ENCODE measurements at places on chromosomes 16 and 17. TPM values are rescaled to one million over a fixed set of nuclear protein-coding genes. Genes with fewer than 3 reads are reported as not detected.

UNC119 gene
- 17.0 TPM for total RNA-seq

GRCh38 chr17:48261297-48261880, 153.8 kb downstream of the SNX11 start:
- DNase-seq: no peak

DNA sequence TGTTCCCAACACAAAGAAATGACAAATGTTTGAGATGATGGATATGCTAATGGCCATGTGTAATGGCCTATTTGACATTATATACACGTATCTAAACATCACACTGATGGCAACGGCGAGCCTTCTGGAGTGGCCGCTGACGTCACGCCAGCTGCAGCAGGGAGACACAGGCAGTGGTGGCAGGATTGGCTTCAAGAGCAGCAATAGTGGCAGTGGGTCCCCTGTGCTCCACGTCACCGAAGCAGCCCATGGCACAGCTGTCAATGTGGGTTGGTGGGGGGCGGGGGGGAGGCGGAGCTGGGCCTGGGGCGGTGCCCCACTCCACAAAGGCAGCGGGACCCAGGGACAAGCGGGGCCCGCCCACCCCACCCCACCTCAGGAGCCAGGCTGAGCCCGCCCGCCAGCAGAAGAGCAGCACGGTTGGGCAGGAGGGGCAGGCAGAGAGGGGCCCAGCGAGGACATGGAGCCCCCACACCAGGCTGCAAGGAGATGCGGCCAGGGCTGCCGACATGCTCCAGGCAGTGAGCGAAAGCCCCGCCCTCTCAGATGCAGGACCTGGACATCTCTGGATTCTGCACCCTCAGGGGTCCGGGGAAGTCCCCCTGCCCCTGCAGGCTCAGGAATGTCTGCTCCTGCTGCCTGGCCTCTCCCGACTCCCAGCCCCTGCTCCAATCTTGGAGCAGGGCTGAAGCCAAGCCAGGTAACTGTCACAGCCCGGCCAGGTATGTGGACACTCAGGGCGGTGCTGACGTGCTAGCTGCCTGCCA, 64.6 kb downstream of the USP32 start:
- peak; percentile 52 for DNase-seq

DNA sequence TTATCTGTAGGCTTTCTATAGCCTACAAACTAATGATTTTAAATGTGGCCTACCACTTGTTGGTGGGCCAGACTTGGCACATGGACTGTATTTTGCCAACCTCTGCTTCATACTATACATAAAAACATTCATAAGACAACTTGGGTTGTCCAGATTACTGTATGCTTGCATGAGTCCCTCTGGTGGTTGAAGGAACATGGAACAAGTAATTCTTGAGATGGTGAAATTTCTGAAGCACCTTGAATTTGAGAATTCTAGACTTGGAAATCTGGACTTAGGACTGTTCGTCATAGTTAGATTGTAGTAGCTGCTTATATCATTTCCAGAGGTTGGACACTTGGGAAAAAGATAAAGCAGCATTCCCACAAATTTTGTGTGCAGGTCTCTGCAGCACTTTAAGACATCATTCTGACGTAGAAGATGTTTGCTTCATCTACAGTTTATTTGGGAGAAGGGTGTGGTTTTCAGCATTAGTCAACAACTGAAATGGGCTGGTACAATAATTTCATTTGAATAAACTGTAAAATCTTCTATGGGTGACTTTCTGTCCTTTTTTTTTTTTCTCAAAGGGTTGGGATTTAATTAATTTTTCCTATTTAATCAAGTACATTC, 31.2 kb downstream of the NFATC3 start:
- DNase-seq: no peak

GRCh38 chr17:81665205-81666091, 957 bp downstream of the OXLD1 start:
- peak; percentile 42 for DNase-seq

SEZ6 gene
- 0.30 TPM for total RNA-seq

GRCh38 chr16:54602666-54603065, 316.1 kb upstream of the IRX3 start:
- DNase-seq: no peak

PHB1 gene
- 83.1 TPM for total RNA-seq

DNA sequence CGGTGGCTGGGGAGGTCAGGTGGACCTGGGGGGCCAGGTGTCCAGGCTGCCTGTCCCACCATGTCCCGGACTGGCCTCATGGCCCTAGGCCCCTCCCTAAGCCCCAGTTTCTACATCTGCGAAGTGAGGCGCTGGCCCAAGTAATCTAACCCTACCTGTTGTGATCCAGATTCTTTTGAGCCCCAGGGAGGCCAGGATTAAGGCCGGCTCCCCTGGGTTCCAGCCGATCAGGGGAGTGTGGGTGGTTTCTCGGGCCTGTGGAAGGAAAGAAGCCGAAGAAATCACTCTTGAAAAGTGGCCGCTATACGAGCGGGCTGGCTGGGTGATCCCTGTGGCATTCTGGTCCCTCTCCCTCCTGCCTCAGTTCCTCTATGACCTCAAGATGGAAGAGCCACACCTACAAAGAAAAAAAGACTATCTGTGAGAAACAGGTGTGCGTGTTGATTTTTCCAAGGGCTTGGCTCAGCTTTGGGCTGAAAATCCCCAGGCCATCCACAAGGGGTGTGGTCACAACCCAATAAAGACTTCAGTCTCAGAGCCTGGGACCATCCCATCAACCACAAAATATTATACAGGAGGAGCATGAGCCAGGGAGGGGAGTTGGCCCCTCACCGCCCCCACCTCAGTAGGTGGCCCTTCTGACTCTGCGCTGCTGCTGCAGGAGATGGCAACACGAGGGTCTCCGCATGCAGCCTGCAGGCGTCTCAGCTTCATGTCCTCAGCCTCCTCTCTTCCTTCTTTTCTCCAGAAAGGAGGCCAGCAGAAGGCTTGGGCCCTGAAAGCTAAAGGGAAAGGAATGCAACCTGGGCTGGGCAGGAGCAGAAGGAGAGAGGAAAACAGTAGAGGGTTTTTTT, 20.3 kb downstream of the GPR142 start:
- DNase-seq: no peak

DNA sequence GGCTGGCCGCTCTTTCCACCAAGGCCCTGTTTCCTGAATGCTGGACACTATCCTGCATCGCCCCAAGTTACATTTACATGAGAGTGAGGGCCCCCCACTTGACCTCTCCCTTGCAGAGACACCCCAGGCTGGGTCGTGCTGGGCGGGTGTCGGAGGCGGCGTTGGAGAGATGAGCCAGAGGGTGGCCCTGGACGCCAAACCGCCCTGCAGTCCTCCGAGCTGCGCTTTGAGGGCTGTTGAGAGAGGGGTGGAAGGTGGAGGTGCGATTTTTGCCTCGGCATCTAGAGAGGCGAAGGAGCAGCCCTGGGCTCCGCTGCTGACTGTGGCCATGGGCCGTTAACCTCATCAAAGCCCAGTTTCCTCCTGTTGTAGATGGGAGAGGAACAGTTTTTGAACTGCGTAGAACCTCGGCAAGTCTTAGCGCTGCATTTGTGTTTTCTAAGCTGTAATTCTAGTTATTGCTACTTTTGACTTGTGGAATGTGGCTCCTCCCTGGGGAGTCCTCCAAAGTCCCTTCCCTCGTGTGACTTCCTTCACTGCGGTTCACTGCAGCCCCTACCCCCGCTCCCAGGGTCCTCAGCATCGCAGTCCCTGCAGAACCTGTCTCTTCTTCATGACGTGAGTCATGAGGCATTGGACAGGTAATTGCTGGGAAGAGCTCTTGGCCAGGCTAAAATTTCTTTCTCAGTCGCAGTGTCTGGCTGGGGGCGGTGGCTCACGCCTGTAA, 986 bp upstream of the ELOB start:
- peak; percentile 83 for DNase-seq

All from upper lobe of left lung (tissue), 6 donors.